GM20000 (cell line): ENCODE measurements at places on chromosomes 7 and 10.

- no peak for DNase-seq
These were observed 871 bp downstream of the POP7 start for GRCh38 chr7:100706672-100707311.

- no peak for DNase-seq
These were observed 77.7 kb downstream of the VIPR2 start for GRCh38 chr7:159066816-159067575.

DNA sequence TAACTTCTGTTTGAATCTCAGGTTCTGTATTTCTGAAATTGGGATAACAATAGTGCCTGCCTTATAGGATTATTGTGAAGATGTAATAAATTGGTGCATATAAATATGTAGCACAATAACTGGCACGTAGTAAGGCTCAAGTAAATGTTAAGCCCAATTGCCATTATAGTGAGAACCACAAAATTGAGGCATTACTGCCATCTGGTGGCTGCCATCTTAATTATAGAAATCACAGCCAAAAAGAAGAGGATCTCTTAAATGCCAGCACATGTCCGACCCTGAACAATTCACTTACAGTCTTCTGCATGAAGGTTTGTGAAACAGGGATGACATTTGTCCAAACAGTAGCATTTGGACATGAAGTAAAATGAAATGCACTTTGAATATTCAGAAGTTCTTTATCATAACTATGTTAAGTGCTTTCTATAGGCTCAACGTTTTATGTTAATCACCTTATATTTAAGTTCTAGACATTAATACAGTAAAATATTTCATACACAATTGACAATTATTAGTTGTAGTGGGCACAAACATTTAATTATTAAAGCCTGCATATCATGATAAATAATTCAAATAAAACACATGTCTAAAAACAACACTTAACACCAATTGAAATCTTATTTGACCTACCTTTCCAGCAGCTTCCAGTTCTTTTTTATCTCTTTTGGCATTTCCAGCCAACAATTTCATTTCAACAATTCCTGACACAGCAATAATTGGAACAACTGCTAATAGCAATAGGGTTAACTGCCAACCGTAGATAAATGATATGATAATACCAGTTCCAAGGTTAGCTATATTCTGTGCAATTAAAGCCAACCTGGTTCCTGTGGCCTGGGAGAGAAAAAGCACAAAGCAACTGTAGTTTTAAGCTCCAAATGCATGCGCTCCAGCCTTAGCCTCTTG is 58.5 kb downstream of the ABCB4 start:
- DNase-seq: peak; percentile 41

GRCh38 chr7:11702938-11703337 is 129.1 kb downstream of the THSD7A start:
- DNase-seq: no peak

DNA sequence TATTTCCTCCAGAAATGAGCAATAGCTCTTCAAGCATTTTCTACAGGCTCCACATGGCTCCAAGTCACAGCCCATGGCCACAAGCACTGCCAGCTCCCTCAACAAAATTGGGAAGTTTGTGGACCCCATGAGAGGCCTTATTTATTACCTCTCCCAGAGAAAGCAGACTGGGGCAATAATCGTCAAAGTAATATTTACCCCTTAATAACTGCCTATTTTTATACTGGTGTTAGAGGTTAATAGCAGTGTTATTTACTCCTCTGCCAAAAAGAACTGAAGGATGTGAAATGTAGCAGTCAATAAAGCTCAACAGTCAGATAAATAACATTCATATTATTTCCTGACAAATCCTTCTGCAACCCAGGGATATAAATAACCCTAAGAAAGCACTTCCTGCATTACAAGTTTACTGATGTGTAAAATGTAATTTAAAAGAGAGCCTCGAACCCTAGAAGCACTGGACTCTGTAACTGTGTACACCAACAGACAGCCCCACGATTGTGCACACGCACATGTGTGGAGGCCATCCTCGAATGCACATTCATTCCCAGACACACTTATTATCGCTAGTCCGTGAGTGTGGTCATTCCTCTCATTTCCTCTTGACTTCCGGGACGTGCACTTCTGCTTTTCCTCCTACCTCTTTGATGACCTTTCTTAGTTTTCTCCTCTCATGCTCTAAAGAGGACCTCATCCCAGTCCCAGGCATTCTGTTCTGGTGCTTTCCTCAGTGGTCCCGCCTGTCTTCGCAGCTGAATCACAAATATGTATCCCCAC is 157.4 kb downstream of the EVX1 start:
- no peak for DNase-seq

DNA sequence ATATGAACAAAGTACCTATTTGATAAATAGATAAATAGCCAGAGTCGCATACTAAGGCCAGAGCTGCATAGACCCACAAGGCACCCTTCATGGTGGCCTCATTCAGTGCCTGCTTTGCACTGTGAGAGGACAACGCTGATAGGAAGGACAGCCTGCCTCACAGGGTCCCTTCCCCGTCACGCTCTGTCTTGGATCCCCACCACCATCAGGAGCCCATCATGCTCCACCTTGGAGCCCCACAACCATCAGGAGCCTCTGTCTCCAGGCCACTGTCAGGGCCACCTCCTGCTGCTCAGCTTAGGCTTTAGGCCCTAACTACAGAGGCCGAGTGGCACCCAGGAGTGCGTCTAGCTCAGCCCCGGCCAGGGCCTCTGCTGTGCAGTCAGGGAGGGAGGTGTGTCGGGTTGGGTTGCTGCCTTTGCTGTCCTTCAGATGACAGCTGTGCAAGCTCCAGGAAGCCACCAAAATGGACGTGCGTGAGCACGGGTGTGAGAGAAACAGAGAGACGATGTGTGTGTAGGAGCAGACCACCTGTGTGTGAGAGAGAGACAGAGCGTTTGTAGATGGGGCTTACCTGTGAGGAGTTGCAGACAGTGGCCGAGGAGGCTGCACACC is 516.9 kb downstream of the GLRX3 start:
- no peak for DNase-seq

DNA sequence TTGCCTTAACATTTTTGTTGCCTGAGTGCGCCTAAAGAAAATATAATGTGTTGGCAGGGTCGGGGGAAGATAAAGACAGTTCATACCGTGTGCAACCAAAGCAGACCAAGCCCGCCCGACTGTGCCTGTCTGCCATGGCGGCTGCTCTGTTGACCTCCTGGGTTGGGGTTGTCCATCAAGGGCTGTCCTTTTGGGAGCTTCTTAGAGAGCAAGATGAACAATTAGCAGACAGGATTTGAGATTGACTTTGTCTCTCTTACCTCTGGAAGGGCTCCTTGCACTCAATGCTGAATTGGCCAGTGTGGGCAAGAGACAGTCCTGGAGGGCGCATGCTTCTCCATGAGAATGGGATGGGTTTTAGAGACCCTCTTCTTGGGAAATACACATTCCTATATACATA is 319.6 kb downstream of the GLRX3 start:
- DNase-seq: no peak

- DNase-seq: no peak
These were observed 399.5 kb downstream of the RPS24 start for GRCh38 chr10:78433076-78433595.
